ENCODE measurements at places on chromosomes 6 and 20.
A peak's percentile ranks its signal among the peaks of the same experiment; 100 is the strongest.

- no peak for DNase-seq
Observed at GRCh38 chr6:93886416-93886815, 467.1 kb upstream of the EPHA7 start.

DNA sequence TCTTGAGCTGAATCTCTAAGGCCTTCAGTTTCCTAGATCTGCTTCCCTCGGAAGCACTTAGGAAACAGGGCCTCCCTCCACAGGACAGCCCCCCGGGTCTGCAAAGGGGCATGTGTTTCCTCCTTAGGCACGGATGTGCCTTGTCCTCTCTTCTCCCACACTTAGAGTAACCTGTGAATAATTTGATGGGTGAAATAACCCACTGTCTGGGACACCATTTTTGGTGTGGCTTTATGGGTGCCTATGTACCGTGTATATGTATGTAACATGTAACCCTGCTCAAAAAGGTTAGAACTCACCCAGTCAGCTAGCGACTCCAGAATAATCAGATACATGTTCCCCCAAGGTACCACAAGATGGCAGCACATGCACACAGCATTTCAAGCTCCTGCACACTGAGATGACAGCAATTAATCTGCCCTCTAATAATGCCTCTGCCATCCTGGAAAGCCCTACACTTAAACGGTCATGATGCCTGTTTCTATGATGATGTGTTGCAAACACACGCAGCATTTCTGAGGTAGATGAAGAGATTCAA, 212.0 kb upstream of the PROKR2 start:
- DNase-seq: peak; percentile 79

DNA sequence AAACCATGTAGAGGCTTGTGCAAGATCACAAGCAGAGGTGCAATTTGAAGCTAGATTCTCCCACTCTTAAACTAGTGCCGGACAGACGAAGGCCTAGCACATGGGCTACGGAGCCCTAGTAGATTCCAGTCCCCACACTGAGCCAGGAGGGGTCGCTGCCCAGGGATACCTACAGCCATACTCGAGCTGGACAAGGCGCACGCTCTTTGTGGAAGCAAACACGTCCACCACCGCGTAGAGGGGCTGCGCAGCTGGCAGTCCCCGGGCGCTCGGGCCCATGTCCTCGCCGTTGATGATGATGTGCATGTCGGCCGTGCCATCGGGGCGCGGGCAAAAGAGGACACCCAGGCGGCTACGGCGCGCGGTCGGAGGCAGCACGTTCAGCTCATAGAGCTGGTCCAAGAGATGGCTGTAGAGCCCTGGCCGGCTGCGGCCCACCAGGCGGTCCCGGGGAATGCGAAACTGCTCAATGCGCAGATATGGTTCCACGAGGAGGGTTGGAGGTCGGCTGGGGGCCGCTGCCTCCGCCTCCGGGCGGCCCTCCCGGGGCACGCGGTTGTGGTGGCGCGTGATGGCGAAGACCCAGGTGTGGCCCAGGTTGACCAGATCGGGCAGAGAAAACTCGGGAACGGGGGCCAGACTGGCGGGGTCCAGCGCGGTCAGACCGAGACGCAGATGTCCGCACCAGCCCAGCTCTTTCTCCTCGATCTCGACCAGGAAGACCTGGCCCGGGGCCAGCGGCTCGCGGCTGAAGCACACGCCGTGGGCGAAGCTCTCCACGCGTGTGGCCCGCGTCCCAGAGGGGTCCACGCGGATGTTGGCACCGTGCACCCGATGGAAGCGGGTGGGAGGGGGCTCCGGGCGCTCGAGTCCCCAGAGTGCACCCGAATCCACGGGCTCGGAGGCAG, 677 bp downstream of the NEURL2 start:
- peak; percentile 45 for DNase-seq

DNA sequence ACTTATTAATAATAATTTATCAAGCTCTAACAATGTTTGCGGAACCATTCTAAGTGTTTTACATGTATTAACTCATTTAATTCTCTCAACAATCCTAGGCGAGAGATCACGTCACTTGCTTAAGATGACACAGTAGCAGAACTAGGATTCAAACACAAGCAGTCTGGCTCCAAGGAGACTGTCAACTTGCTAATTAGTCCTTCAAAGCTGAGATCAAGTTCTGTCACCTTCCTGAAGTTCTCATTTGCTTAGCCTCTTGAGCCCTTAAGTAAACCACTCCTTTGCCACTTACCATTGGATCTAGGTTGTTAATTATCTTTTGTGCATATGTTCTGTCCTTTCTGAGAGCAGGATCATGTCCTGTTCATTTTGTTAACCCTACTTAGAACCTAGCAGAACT, 14.1 kb downstream of the FKBP5 start:
- DNase-seq: no peak

DNA sequence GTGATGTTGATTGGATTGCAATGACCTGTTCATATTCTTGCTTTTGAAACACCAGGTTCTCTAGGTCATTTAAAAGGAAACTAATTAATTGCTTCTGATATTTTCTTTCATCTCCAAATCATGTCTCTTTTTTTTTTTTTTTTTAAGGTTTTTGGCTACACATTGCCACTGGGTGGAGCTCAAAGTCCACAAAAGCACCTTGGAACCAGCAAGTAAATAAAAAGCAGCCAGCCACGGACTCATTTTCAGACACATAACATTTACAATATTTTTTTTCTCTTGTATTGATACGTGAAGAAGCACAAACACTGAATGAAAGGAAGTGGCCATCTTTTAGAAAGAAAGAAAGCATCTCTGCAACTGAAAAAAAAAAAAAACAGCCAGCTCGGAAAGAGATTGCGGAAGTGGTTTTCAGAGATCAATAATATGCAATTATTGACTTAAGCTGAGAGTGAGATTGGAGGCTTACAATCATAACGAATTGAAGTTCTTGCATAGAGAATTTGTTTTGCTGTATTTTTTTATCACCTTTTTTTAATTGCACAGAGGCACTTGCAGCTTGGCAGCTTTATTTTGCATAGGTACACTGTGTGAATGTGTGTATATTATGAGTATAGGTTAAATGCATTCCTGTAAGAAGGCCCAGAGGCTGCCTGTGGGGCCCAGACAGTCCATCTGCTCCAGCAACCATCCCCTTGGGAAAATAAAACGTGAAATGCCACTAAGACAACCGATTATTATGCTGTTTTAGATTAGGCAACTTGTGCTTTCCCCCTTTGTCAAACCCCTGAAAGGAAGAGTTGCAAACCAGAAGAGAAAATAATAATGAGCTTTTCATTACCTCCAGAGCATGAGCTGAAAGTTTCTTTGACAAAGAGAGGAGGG, 28.2 kb downstream of the CGA start:
- DNase-seq: peak; percentile 49

DNA sequence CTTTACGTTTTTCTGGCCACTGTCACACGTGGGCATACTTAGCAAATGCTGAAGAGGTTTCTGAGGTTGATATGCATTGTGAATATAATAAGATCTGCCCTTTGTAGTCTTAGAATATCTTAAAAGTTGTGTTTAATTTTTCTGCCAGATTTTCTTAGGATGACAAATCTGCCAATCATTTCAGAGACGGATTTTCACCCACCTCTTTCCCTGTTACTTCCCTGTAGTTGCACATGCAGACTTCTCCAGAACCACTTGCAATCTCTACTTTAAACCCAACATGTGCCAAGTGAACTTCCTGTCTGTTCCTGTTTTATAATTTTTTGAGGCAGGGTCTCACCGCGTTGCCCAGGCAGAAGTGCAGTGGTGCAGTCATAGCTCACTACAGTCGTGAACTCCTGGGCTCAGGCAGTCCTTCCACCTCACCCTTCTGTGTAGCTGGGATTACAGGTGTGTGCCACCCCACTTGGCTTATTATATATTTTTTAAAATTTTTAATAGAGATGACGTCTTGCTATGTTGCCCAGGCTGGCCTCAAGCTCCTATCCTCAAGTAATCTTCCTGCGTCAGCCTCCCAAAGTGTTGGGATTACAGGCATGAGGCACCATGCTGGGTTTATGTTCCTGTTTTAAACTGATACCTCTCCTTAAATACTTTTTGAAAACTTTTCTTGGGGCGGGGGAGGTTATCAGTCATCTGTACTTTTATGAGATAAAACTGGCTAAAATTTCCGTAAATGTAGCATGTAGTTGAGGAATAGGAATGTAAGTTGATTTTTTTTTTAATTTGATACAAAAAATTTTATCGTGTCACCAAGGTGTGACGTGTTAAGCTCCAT, 2.7 kb downstream of the IGF2R start:
- DNase-seq: no peak

DNA sequence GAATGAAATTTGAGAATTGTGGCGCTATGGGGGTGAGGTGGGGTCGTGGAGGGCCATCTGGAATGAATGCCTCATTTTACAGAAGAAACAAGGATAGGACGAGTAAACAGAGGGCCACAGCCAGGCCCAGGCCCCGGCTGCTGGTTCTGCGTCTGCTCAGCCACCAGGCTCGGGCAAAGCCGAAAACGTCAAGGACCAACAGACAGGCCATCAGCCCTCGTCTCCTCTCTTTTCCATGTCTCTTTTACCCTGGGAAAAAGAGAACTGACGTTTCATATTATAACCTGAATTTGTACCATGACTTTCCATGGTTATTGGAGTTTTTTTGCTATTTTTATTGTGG, 212.4 kb upstream of the ARID1B start:
- DNase-seq: no peak

- no peak for DNase-seq
Observed at GRCh38 chr20:4633780-4634179, 87.9 kb upstream of the PRND start.

- DNase-seq: no peak
Observed at GRCh38 chr20:42742926-42743325, 446.8 kb downstream of the PTPRT start.

DNA sequence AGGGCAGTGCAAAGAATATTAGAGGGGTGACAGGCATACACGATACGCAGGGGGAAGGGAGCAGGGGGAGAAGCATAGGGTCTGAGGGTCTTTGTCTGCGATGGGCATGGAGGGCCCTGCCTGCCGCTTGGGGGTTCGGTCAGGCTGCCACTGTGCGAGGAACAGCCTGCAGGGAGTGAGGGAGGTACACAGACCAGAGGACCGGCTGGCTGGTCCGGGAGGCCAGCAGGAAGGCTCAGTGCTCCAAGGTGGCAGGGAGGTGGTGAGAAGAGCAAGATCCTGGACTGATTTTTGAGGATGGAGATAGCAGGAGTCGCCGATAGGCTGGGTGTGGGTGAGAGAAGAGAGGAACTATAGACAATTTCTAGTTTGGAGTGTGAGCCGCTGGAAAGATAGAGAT, 338.4 kb downstream of the ZFAND3 start:
- no peak for DNase-seq

DNA sequence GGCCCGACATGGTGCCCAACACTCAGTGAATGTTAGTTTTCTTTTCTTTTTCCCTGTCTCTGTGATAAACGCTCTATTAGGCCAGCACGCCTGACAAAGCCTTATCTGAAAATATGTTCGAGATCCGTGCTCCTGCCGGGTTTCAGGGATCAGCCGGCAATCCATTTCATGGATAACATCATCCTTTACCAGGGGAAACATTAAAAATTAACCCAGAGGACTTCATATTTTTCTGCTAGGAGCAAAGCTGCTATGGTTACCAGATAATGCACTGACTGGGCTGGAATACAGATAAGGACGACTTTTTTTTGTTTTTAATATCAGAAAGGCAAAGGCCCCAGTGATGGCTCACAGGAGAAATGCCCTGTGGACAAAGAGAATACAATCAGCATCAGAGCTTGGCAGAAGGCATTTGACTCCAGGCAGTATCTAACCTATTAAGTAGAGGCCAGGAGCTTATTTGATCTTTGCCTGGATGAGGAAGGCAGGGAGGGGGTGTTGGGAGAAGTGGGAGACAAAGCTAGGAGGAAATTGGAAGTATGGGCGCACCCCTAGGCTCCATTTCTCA, 482.0 kb upstream of the CHD6 start:
- DNase-seq: no peak

DNA sequence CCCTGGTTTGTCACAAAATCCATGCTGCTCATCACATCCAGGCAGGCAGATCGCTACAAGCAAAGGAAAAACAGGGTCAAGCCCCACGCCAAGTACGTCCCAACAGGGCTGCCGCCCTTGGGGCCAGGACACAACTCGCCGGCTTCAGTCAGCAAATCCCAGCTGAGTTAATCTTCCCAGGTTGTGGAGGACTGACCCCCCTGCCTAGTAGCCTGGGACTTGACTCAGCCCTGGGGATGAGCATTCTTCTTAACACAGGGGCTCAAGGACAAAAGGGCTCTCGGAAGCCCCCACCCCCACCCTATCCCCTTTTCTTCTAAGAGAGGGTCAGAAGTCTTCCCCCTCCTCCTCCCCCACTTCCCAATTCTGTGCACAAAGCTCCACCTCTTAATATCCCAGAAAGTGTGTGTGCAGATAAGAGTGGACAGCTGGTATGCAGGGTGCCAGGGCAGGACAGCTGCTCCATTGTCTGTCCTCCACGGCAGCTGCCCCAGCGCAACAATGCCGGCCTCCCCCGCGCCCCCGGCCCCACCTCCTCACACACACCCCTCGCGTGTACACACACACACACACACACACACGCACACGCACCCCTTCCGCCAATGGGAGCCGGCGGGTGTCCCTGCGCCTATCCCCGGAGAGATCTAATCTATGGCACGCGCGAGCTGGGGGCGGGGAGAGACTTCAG, 4.5 kb downstream of the DLL1 start:
- DNase-seq: no peak

GRCh38 chr6:160161647-160161986, 40.0 kb downstream of the SLC22A1 start:
- no peak for DNase-seq

DNA sequence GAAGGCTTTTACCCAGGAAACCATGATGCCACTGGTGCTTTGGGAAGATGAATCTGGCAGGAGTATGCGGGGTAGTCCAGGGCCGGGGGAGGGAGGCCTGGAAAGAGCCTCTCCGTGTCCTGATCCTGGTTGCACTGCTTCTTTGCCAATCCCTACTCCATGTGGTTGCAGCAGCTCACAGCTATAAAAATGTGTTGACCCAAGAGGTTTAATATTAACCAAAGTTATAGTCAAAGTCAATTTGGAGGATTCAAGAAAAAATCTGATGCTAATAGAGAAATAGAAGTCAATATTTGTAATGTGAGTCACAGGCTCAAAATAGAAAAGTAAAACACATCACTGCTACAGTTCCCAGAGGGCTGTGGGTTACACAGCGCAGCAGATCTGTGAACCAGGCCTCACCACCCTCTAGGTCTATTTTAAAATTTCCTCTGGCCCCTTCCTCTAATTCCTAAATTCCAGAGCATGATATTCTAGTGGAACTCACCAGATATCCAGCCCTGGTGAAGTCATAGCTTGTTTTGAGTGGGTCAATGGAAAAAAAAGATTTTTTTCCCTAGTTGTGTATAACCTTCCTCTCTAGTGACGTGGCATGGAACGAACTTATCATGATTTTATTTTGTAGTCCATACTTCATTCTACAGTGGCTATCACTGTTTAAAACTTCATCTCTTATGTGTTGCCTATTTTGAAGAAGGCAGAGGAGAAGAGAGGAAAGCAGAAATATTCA, 63.2 kb upstream of the BMP2 start:
- DNase-seq: no peak

Measured in stimulated activated CD4-positive, alpha-beta T cell treated with anti-CD3 and anti-CD28 coated beads, Interleukin-4, amount 100 ng/mL, for 24 hours (primary cell).